Ureter (tissue), 1 donor: ENCODE measurements at places on chromosomes 3 and 15. TPM values are rescaled to one million over a fixed set of nuclear protein-coding genes. Genes with fewer than 3 reads are reported as not detected.

DNA sequence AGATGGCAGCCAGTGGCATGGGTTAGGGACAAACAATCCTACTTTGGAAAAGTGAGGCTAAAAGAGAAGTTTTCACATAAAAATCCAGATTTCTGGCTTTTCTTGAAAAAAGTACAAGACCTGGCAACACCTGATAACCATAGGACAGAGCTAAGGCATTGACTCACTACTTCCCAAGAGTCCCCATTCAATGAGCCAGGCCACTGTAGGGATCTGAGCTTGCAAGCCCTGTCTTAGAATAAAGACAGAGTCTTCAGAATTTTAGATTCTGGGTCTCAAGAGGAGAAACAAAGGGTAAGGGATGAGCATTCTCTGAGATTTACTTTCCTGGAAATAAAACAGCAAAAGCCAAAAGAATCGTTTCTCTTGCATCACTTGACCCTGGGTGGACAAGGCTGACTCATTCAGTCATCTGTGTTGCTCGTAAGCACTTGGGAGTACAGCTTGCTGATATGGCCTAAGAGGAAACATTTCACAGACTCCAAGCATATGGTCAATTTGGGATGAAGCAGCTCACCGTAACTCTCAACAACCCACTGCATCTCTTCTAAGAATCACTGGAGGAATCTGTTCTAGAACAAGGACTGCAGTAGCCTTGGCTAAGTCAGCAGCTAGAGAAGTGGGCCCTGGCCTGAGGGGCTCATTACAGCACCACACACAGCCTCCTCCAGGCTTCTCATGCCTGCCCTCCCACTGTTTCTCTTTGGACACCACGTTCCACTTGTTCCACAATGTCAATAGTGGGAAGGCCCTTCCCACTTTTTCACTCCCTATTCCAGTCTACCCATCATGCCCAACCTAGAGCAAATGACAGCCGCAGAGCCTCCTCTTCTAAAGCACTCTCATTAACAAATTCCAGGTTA, 86.2 kb downstream of the RFTN1 start:
- no peak for DNase-seq

GRCh38 chr3:183233966-183234365, 19.1 kb upstream of the B3GNT5 start:
- no peak for DNase-seq

DNA sequence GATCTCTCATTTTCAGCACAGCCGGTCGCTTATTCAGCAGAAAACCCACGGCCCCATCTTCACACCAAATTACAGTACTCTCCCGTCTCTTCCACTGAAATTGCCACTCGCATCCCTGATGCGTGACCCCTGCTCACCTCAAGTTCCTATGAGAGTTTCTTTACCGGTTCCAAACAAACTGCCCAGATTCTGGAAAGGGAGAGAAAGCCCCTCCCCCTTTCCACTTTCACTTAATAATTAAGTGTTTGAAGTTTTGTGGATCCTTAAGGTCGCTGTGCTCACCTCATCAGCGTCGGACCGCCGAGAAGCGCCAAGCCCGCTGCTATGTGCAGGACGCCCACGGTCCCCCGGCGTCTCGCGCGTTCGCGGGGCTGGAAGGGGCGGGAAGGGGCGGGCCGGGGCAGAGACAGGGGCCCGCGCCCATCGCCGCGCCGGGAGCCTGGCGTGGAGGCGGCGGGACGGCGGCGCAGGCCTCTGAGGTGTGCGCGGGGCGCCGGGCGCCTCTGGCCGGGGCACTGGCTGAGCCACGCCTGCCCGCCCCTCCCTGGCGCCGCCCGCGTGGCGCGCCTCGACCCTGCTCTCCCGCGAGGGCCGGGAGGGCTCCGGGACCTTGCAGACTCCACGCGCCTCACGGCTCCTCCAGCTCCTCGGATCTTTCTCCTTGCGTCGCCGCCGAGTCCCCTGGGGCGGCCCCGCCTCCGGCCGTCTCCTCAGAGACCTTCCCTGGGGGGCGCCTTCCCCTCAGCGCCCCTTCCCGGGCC, at the start of gene GPR156:
Gene GPR156 (minus strand): TSS at position 476 of the 761 bp plus-strand sequence. CDS start 41,124 bp downstream, outside the sequence.
- DNase-seq = no peak

- DNase-seq = no peak
Observed at GRCh38 chr15:37536967-37537605, 397.4 kb upstream of the TMCO5A start.

- no peak for DNase-seq
Observed at GRCh38 chr3:100605358-100605757, 4.0 kb upstream of the ADGRG7 start.

- no peak for DNase-seq
Observed at GRCh38 chr3:159443266-159443665, 545.4 kb upstream of the IL12A start.

DNA sequence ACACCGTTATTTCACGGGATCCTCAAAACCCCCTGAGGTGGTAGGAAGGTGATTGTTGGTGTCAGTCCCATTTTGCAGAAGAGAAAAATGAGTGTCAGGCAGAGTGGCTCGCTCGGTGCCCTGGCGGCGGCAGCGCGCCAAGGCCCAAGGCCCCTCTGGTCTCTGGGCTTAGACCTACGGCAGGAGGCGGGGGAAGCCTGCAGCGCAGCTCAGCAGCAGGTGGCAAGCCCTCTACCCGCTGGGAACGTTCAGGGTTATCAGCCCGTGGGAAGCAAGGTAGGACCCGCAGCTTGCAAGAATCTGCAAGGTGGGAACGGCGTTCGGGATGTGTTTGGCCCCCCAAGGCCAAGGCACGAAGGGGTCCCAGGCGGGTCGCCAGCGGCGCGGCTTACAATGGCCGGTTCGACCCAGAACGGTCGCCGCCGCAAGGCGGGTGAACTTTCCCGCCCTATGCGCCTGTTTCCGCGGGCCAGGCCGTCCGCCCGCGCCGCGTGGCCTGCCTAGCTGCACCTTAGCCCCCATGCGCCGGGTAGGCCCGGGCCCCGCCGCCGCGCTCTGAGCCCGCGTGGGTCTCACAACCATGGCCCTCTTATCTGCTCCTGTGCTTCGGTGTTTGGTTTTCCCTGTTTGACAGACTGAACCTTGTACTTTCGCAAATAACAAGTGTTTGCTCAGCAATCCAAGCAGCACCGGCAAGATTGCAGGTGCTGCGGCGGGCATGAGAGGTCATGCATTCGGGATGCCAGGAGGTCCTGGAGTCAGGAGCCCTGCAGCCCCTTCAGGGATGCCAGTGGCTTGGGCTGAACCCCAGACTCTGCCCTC, 39.7 kb downstream of the CCNL1 start:
- no peak for DNase-seq

DNA sequence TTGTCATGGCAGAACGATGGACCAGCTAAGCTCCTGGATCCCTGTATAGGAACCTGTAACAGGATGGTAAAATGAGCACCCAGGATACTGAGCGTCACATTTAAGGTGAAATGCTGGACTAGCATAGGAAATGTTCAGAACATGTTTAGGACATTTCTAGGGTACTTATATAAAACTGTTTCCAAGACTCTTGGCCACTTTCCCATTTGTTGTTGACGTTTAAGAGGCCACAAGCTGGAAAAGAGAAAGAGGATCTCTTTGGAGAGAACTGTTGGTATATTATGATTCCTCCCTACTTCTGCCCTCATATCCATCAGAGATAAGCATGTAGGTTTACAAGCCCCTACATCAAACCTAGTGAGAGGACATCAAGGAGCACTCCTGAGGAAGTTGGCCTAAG, 57.5 kb downstream of the SCN11A start:
- no peak for DNase-seq

The MOBP gene
- total RNA-seq = not detected

DNA sequence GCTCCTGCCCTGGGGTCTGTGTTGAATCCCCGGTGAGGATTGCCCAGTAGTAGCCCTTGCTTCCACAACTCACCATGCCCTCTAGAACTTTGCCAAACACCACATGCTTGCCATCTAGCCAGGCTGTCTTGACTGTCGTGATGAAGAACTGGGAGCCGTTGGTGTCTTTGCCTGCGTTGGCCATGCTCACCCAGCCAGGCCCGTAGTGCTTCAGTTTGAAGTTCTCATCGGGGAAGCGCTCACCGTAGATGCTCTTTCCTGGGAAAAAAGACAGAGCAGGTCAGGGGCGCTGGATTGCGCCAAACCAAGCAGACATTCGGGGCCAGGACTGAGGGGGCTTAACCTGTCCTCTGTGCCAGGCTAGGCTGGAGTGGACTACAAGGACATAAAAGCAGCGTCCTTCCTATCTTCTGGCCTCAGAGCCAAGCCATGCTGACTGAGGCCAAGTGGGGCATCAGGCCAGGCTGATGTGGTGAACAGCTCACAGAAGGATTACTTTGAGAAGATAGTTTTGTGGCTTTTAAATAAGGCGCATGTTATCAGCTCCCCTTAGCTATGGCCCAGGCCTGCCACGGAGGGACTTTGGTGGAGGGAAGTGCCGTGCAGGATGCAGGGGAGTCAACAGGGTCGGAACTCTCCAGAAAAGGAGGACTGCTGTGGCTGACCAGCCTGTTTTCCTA, 5.3 kb downstream of the SNX22 start:
- no peak for DNase-seq

The FMN1 gene
- total RNA-seq = 16.1 TPM

GRCh38 chr15:34119291-34119690, 17.4 kb downstream of the PGBD4 start:
- no peak for DNase-seq

DNA sequence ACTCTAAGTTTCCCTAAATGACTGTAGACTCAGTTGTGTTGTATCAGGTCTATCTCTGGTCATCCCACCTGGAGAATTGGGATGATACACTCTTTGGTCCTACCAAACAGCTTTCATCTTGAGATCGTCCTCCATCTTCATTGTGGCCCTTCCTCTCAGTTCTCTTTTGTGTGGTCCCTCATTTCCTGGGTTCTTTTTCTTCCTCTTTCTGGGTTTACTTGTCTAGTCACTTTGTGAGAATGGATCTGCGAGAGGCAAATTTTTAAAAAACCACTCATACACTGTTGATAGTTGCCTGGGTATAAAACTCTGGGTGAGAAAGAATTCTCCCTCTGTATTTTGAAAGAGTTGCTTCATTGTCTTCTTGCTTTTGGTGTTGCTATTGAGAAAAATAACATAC, 6.0 kb upstream of the AMOTL2 start:
- DNase-seq = no peak

DNA sequence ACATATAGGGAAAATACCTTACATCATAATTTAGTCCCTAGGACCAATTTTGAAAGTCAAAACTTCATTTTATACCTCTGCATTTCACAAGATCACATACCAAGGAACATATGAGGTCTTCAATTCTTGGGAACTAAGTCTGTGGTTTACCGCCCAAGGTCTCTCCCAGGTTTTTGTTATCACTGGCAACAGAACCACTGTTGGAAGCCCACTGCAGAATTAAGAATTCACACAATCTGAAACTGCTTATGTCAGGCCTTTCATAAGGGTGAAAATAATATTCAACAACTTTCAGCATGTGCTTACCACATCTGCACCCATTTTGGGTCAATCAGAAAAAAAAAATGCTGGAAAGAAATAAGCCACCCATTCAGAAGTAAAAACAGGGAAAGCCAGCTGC, 107.2 kb upstream of the MME start:
- DNase-seq = no peak

The GOLGA8T gene
- total RNA-seq = not detected

The C3orf22 gene
- total RNA-seq = not detected

The MORC1 gene
- not detected for total RNA-seq

- DNase-seq = no peak
Observed at GRCh38 chr3:85427467-85427866, 468.7 kb downstream of the CADM2 start.

DNA sequence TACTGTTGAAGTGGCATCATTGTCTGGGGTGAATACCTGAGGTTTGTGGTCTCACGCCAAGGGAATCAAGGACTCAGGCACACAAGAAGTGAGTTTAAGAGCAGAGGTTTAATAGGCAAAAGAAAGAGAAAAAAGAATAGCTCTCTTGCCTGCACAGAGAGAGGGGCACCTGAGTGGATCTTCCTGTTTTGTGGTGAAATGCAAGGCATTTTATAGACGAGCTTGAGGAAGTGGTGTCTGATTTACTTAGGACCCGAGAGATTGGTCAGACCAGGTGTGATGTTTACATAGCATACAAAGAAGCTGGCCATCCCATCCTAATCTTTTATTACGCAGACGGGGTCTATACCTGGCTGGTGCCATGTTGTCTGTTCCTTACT, 13.2 kb downstream of the CCR5 start:
- DNase-seq = no peak

- DNase-seq = no peak
Observed at GRCh38 chr3:122959339-122959738, 68.2 kb downstream of the SEMA5B start.

DNA sequence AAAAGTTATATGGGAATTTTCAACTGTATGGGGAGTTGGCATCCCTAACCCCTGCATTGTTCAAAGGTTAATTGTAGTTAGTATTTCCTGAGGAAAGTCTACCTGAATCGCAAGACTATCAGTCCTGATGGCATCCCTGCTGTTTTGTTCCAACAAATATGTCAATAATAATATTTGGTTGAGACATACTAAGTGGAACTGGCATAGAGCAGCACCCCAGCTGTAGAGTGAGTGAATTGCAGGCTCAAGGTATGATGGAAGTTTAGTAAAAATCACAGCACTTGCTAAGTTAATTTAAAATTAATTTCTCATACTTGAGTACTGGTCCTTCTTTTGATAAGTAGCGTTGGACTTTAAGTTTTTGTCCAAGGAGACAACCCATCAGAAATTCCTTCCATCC, 18.0 kb upstream of the COMMD2 start:
- DNase-seq = no peak

DNA sequence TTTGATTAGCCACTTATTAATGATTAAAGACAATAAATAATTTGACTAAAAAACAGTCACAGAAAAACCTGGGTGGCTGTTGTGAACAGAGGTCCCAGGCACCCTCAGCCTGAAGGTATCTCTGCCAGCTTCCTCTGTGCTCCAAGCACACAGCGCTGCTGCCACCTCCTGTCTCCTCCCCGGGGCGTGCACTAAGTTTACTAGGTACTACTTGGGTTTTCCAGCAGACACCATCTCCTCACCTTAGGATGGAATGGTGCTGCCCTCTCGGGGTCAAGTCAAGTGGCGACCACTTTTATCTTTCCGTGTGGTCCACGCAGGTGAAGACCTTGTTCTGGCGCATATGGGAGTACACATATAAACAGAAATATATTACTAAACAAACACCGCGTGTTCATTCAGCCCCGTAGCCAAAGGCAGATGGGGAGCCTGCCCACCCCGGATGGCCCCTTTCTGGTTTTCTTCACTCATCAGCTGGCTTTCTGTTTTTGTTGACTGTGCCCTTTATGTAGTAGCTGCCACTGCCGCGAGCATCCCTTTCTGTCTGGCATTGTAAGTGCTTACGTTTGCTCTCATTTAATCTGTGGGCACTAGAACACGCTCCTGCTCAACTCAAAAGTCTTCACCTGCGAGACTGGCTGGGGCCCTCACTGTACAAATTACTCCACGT, 128.0 kb downstream of the LRIG1 start:
- no peak for DNase-seq
